ENCODE measurements at places on chromosomes 13 and 19.
A peak's percentile ranks its signal among the peaks of the same experiment; 100 is the strongest.

GRCh38 chr19:56683116-56683515 lies 11.6 kb upstream of the ZNF835 start:
- no peak for DNase-seq

DNA sequence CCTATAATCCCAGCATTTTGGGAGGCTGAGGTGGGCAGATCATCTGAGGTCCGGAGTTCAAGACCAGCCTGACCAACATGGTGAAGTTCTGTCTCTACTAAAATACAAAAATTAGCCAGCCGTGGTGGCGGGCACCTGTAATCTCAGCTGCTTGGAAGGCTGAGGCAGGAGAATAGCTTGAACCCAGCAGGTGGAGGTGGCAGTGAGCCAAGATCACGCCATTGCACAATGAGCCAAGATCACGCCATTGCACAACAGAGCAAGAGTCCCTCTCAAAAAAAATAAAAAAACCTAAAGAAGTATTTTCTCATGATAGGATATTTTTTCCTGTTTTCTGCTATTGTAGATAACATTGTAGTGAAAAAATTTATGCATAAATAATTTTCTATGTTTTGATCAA lies 13.3 kb downstream of the IFT88 start:
- no peak for DNase-seq

DNA sequence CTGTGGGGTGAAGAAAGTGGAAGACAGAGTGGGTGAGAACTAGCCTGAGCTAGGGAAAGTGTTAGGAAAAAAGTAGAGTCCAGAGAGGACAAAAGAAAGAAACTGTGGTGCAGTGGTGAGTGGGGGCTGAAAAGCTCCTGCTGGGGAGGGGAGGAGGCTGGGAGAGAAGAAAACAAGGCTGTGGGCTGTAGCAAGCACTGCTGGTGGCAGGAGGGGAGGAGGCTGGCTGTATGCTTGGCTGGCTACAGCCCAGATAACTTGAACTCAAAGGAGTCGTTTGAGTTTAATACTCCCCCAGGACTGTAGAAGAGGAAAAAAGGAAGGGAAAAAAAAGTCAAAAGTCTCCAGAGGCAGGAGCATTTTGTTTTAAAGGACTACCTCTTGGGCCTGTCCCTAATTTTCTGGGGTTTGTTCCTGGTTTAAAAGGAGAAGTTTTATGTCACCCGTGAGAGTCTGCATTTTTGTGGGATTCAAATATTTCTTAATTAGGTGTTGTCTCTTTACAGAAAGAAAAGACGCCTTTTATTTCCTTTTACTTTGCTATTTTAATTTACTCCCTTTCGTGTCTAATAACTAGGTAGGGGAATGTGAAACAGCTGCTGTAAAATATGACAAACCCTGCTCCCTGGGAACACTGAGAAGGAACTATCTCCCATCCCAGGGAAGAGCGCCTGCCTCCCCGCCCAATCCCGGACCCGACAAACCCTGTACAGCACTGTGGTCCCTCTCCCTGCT lies 21.7 kb downstream of the ZIC5 start:
- DNase-seq = no peak

GRCh38 chr19:45005787-45006186 lies 4.5 kb downstream of the RELB start:
- no peak for DNase-seq

GRCh38 chr13:32600890-32601289 lies 14.6 kb downstream of the PDS5B start:
- DNase-seq = no peak

GRCh38 chr13:112105244-112105681 lies 38.3 kb downstream of the SOX1 start:
- DNase-seq = no peak

GRCh38 chr19:8307965-8308866 lies at the start of gene CD320:
TSS of gene CD320 (minus strand) at chr19:8308358. CDS start at chr19:8308290, 68 bp downstream.
- peak; percentile 80 for DNase-seq

- no peak for DNase-seq
Measured at GRCh38 chr19:30969591-30969990, 379.6 kb downstream of the TSHZ3 start.

- DNase-seq = no peak
Measured at GRCh38 chr19:3771000-3771905, 775 bp downstream of the RAX2 start.

DNA sequence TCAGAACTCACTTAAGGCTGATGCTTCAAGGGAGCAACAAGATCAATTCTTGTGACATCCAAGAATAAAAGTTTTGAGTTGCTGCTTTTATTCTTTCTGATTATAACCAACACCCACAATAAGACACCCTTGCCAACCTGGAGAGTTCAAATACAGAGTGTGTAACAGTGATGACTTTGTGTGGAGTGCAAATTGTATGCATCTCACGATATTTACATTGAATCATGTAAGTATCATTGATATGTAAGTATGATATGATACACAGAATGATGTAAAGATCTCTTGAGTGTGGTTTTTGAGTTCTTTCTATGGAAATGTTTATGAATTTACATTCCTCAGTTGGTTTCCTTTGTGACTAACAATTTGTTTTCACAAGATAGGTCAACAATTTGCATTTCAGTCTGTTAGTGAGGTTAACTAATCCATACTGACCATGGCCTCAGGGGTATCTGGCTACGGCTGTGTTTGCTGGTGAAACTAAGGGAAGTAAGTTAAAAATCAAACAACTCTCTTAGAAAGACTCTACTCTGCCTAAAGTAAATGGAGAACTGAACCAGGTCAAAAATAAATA lies 12.4 kb downstream of the LHFPL6 start:
- DNase-seq = no peak

- no peak for DNase-seq
Measured at GRCh38 chr13:42798118-42798517, 16.7 kb downstream of the FAM216B start.

DNA sequence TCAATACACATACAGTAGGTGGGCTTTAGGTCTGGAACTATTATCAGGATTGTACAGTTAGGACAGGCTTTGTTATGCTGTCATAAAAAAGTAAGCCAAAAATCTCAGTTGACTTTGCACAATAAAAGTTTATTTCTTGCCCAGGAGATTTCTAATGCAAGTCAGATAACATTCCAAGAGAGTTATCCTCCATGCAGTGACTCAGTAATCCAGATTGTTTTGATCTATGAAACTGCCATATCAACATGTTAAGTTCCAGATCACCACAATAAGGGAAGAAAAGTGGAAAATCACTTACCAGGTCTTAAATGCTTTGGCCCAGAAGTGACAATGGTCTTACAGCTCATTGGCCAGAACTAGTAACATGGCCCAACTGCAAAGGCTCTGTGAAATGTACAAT lies 636.2 kb upstream of the KLF12 start:
- no peak for DNase-seq

- no peak for DNase-seq
Measured at GRCh38 chr19:5153601-5154128, 184.8 kb downstream of the KDM4B start.

DNA sequence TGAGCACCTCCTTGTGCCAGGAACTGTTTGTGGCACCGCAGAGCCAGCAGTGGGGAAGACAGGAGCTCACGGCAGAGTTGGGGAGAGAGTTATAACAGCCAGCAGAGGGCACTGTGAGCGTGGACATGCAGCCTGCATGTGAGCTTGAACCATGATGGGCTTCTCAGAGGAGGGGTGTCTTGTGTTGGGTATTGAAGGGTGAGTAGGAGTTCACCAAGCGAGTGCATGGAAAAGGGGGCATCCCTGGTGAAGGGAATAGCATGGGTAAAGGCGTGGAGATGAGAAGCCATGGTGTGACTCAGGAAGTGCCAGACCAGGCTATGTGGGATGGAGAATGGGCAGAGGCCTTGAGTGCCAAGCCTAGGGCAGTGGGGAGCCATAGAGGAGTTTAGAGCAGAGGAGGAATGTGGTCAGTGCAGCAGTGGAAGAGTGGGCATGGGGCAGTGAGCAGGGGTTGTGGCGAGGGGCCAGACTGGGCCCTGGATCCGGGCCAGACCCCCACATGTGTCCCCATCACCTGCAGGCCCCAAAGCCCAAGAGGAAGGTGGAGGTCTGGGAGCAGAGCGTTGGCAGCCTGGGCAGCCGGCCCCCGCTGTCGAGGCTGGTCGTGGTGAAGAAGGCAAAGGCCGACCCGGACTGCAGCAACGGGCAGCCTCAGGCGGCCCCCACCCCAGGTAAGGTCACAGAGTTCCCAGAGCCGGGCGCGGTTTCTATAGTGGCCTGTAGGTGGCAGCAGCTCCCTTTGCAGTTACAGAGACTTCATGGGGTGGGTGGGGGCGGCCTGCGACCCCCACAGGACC lies 11.8 kb upstream of the SHD start:
- DNase-seq = peak; percentile 59

DNA sequence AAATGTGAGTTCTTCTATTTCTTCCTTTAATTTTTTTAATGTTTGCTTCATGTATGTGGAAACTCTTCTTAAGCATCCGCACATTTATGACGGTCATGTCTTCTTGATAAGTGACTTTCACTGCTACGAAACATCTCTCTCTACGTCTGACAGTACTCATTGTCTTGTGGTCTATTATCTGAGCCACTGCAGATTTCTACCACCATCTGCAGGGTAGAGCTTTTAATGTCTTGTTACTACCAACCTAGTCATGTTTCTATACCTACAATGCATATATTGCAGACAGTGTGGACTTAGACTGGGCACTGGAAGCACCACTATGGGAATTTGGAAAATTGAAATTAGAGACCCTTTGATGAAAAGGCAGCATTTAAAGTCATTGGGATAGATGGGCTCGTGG lies 75.4 kb upstream of the ARHGEF7 start:
- DNase-seq = no peak

- no peak for DNase-seq
Measured at GRCh38 chr19:50949861-50950260, 3.0 kb downstream of the KLK5 start.

DNA sequence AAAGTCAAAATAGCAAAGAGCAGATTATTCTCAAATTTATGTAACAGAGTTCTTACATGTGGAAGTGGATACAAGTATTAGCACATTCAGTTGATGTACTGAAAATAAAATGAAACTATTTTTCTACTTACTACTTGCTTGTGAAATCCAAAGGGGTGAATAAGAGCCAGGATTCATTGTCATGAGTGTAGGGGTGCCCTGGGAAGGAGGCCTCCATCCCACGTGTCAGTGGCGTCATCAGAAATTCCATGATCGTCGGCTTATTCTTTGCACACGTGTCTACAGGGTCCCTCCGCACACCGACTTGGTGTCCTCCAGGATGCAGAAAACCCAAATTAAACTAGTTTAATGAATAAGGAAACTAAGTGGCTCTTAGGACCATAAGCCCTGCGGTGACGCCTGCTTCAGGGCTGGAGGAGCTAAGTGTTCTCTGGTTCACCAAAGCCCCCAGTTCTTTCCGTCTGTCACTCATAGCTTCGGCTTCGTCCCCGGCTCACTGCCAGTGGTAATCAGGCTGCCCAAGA lies 55.5 kb downstream of the IRS2 start:
- DNase-seq = no peak

- DNase-seq = peak; percentile 52
Measured at GRCh38 chr19:2478278-2478755, 2.4 kb downstream of the GADD45B start.

DNA sequence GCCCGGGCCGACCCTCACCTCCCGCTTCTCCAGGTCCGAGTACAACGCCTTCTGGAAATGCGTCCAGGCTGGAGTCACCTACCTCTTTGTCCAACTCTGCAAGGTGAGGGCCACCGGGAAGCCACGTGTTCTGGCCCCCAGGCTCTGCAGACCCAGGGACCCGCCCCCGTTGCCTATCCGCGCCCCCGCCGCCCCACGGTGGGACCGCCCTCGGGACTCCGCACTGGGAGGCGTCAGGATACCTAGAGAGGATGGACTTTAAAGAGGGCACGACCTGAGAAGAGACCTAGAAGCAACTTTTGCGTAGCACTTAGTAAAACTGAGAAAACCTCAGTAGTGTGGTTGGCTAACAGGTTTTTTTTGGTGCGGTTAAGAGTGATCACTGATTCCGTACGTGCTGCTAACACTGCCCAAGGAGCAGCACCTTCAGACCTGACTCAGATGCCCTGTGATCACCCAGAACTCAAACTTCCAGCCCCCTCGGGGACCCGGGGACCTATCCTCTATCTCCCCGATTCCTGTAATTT lies 492 bp downstream of the TMEM147 start:
- DNase-seq = no peak

DNA sequence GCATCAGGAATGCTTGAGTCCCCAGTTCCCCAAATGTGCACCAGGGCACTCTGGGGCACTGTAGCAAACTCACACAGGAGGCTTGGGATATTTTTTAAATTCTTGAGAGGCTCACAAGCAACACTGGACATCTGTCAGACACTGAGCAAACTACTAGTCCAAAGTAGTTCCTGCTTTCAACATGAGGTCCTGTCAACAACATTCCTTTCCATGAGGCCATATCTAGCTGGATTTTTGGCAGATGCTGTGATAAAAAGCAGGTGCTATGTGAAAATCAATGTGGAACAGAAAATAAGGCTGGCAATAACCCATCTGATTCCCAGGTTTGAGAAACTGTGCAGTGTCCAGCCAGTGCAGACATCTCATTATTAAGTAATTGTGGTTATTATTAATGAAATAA lies 50.5 kb downstream of the STARD13 start:
- DNase-seq = no peak

DNA sequence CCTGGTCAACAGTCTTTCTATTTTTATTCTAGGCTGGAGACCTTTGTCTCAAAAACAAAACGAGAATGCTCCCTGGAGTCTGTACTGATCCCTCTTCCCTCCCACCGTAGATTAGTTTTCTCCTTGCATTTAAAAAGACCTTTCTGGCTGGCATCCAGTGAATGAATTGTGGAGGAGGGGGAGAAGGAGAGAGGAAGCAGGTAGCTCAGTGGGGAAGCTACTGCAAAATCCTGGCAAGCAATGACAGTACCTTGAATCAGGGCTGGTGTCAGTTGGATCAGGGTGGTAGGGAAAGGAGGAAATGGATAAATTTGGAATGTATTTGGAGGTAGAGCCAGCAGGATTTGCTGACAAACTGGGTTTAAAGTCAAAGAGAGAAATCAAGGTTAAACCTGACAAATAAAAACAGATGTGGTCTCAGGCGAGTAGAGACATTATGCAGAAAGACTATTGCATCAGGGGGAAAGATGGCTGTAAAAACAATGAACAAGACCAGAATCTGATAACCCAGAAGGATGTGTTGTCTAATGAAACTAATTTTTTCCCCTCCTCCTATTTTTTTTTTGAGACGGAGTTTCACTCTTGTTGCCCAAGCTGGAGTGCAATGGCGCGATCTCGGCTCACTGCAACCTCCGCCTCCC lies 3.5 kb upstream of the CYP2S1 start:
- DNase-seq = no peak

- no peak for DNase-seq
Measured at GRCh38 chr13:49806126-49806536, 13.6 kb upstream of the KPNA3 start.

- DNase-seq = peak; percentile 68
Measured at GRCh38 chr13:32036126-32036695, 4.6 kb downstream of the FRY start.

- no peak for DNase-seq
Measured at GRCh38 chr19:29366757-29367156, 153.8 kb upstream of the UQCRFS1 start.

- peak; percentile 67 for DNase-seq
Measured at GRCh38 chr19:52237771-52238400, 31.5 kb upstream of the ZNF766 start.

GRCh38 chr19:30393046-30393445 lies 20.9 kb downstream of the ZNF536 start:
- no peak for DNase-seq

Measured in inflammatory macrophage (primary cell).